T-helper 2 cell treated with Interferon-gamma antibody and Interleukin-4, amounts not matched to agents 100 ng/mL and 5 ng/mL, for 36 hours (primary cell): ENCODE measurements at places on chromosomes 5 and 9. TPM values are rescaled to one million over a fixed set of nuclear protein-coding genes. Genes with fewer than 3 reads are reported as not detected.

The PTGES gene
- total RNA-seq: 0.09 TPM in 1 of 2 replicates, not detected in the other

The EQTN gene
- total RNA-seq: not detected in 2 replicates

The CDX1 gene
- total RNA-seq: not detected in 2 replicates

The GAPVD1 gene
- total RNA-seq: 49.4 and 51.9 TPM in 2 replicates

The NR4A3 gene
- 2.3 and 2.8 TPM in 2 replicates for total RNA-seq

The FOXD4L4 gene
- total RNA-seq: 0.09 and 0.23 TPM in 2 replicates

The NMUR2 gene
- not detected in 2 replicates for total RNA-seq

The DND1 gene
- 2.8 and 3.2 TPM in 2 replicates for total RNA-seq

The IFNA8 gene
- not detected in 2 replicates for total RNA-seq

The MEIKIN gene
- total RNA-seq: not detected in 2 replicates

The MEGF10 gene
- total RNA-seq: not detected in 2 replicates

The SMU1 gene
- 25.2 and 25.8 TPM in 2 replicates for total RNA-seq

The FSTL4 gene
- total RNA-seq: not detected in 2 replicates

The LCN10 gene
- total RNA-seq: 0.34 TPM in 1 of 2 replicates, not detected in the other

The SETD9 gene
- total RNA-seq: 9.7 and 11.1 TPM in 2 replicates

The COL15A1 gene
- 0.20 and 0.23 TPM in 2 replicates for total RNA-seq

The LHX2 gene
- not detected in 2 replicates for total RNA-seq

The SNX18 gene
- 18.1 and 18.5 TPM in 2 replicates for total RNA-seq

The SPATA31C1 gene
- not detected in 2 replicates for total RNA-seq

The GARIN3 gene
- not detected in 2 replicates for total RNA-seq

The ZNF169 gene
- 9.2 and 9.7 TPM in 2 replicates for total RNA-seq

The DRD1 gene
- total RNA-seq: not detected in 2 replicates

The SLC34A1 gene
- 0.07 and 0.11 TPM in 2 replicates for total RNA-seq

The MAMDC2 gene
- not detected in 2 replicates for total RNA-seq

The TUSC1 gene
- total RNA-seq: 0.30 and 0.34 TPM in 2 replicates

The DNM1 gene
- total RNA-seq: 0.32 and 0.41 TPM in 2 replicates

The TPPP gene
- 0.18 and 0.34 TPM in 2 replicates for total RNA-seq

The NXNL2 gene
- not detected in 2 replicates for total RNA-seq

The TAF1L gene
- total RNA-seq: 0.05 and 0.07 TPM in 2 replicates

The CEP120 gene
- total RNA-seq: 35.7 and 36.5 TPM in 2 replicates

The INSL4 gene
- total RNA-seq: not detected in 2 replicates

The INSL6 gene
- not detected in 2 replicates for total RNA-seq

The CTSL gene
- total RNA-seq: 5.9 and 6.2 TPM in 2 replicates

The GALNT10 gene
- 33.9 and 38.4 TPM in 2 replicates for total RNA-seq

The GMCL2 gene
- total RNA-seq: not detected in 2 replicates

The CNTLN gene
- 1.7 and 1.8 TPM in 2 replicates for total RNA-seq

The C9orf152 gene
- 0.07 TPM in 1 of 2 replicates, not detected in the other for total RNA-seq

The HBEGF gene
- total RNA-seq: 7.4 and 7.6 TPM in 2 replicates

The CCDC171 gene
- 0.98 and 1.5 TPM in 2 replicates for total RNA-seq

The FGF18 gene
- 0.20 TPM in 1 of 2 replicates, not detected in the other for total RNA-seq

The HIGD2A gene
- 105 and 111 TPM in 2 replicates for total RNA-seq
